CD4-positive, alpha-beta T cell treated with Interleukin-6 at 100 ng/mL for 8 hours (primary cell): ENCODE measurements at places on chromosomes 3 and 15.

DNA sequence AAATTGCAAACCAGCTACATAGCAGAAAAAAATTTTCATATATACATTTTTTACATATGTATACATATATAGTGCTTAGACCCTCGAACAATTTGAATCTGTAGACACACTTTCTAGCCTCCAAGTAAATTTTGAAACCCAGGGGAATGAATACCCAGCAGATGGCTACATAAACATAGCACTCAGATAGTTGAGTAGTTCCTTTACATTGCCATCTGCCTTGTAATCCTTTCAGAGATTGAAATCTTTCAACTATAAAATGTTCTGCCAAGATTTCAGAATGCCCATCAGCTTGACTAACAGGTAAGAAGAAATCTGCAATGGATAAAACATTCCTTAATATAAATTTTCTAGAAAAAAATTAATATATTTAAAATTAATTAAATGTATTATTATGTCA, 1333.5 kb upstream of the CADM2 start:
- no peak for DNase-seq

GRCh38 chr3:68060191-68060590, 405.8 kb upstream of the SUCLG2 start:
- DNase-seq, result no peak

DNA sequence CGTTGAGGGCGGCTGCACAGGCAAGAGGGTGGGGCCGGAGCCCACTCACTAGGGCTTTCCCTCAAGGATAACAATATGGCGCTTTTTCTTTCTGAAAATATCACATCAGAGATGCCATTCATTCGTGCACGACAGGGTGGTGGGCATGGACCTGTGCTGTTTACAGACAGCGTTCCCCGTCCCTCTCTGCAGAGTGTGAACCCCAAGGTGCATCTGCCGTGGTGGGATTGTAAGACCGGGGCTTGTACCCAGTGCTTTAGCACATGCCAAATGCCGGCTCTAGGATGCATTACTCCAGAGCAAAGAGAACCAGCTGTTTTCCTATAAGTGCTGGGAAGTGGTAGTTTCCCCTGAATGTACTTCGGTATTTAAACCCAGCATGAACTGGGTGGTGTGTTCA, 37.0 kb downstream of the CHDH start:
- no peak for DNase-seq

DNA sequence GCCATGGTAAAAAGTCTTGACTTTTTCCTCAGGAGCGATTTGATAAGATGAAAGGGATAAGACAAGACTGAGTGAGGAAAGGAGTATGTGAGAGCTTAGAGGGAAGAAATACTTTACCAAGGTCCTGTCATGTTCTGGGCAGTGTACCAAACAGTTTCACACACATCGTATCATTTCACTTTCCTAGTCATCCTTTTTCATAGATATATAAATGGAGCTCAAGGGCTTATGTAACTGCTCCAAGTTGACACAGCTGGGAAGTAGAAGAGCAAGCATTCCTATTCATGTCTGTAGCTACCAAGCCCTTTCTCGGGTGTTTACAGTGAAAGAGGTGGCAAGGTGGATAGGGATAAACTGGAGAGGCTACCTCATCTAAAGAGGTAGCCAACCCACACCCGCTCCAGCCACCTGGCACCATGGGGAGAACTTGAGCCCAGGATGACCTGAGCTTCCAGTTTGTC, 57.4 kb downstream of the MRPS25 start:
- DNase-seq, result no peak

GRCh38 chr15:96367311-96368200, 37.1 kb downstream of the NR2F2 start:
- no peak for DNase-seq

DNA sequence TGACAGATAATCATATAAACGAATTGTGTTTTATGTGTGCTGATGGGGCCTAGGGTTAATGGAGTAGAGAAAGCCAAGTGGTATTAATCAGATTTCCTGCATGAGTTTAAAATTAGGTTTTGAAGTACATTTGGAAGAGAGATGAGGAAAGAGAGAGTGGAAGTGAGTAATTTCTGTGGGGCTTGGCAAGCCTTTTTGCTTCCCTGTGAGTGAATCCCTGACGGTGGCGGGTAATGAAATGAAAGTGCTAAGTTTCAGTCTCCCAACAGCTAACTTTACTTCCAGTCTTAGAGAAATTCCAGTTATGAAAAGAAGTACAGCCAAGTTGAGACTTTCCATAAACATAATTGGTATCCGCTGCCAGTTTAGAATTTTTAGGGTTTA, 139.4 kb downstream of the BBX start:
- no peak for DNase-seq

- DNase-seq, result no peak
These were observed 3.7 kb upstream of the CLDN1 start for GRCh38 chr3:190325923-190326322.

- DNase-seq, result no peak
These were observed 571.6 kb upstream of the CCDC54 start for GRCh38 chr3:106805625-106806024.

- DNase-seq, result no peak
These were observed 93.1 kb upstream of the RPL32 start for GRCh38 chr3:12934431-12934830.

DNA sequence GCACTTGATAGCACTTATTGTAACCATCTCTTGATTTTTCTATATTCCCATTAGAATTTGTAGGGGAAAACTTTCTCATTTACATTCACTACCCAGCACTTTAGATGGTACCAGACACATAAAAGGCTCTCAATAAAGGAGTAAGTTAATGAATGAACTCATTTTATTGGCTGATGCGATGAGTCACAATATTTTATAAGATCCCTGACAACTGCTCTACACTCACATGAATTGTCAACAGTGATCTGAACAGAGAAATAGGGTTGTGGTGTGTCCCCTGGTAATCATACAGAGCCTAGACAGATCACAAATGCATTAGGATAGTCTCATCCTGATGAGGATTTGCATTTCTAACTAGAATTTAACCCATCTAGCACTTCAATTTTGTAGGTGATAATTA, 567.6 kb upstream of the ARPP21 start:
- DNase-seq, result no peak
